ENCODE measurements at places on chromosomes 6 and 20.

GRCh38 chr6:22056398-22056797 lies 240.4 kb downstream of the PRL start:
- DNase-seq, result no peak

DNA sequence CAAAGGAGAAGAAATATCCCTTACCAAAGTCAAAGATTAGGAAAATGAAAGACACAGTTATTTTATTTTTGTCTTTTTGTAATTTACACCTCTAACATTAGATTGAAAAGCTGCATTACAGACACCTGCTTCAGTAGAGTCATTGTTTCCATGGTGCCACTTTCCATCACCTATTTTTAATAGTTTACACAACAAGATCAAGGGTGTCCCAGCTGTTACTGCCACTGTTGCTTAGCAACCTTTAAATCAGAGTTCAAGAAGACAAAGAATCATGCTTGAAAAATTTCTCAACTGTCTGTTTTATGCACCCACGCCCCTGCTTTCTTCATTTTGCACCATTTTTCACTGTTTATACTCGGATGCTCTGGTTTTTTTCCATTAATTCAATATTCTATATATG lies 668.2 kb upstream of the GJE1 start:
- DNase-seq, result peak; percentile 75

GRCh38 chr6:117552618-117553017 lies 49.7 kb downstream of the GOPC start:
- peak; percentile 51 for DNase-seq

DNA sequence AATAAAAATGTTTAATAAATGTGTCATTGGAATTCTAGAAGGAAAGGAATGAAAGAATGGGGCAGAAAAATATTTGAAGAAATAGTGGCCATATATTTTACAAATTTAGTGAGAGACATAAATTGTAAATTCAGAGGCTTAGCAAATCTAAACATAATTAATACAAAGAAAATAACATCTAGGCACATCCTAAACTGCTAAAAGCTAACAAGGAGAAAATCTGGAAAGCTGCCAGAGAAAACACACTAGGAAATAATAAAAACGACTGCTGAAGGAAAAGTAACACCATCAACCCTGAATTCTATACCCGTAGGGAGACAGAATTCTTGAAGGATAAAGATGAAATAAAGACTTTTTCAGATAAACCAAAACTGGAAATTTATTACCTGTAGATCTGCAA lies 23.8 kb downstream of the CYB5R4 start:
- DNase-seq, result no peak

- DNase-seq, result no peak
These were observed 6.1 kb downstream of the SIRPG start for GRCh38 chr20:1651268-1652058.

GRCh38 chr6:113636357-113636824 lies 220.8 kb upstream of the MARCKS start:
- peak; percentile 76 for DNase-seq

DNA sequence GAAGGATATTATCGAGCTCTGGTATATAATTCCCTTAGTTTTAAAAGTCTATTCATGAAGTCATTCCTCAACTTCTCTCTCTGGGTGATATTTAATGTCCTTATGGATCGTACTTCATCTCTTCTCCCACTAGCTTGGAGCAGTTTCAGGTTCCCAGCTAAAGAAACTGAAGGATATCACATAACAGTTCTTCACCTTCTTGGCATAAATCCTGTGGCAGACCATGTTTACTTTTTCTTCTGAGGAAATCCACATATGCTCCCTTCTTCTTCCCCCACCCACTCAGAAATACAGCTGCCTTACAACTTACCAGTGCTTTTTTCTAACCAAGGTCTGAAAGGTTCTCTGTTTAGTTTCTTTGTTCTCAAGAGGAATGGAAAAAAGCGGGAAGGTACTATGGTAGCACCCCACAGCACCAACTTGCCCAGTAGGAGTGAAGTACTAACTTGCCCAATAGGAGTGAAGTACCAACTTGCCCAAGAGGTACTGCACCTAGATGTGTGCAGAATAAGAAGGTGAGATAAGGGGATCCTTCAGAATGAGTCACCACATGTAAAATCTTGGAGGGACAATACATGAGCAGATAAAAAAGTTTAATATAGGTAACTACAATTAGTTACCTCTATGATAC lies 53.1 kb downstream of the TSPYL4 start:
- DNase-seq, result peak; percentile 76

DNA sequence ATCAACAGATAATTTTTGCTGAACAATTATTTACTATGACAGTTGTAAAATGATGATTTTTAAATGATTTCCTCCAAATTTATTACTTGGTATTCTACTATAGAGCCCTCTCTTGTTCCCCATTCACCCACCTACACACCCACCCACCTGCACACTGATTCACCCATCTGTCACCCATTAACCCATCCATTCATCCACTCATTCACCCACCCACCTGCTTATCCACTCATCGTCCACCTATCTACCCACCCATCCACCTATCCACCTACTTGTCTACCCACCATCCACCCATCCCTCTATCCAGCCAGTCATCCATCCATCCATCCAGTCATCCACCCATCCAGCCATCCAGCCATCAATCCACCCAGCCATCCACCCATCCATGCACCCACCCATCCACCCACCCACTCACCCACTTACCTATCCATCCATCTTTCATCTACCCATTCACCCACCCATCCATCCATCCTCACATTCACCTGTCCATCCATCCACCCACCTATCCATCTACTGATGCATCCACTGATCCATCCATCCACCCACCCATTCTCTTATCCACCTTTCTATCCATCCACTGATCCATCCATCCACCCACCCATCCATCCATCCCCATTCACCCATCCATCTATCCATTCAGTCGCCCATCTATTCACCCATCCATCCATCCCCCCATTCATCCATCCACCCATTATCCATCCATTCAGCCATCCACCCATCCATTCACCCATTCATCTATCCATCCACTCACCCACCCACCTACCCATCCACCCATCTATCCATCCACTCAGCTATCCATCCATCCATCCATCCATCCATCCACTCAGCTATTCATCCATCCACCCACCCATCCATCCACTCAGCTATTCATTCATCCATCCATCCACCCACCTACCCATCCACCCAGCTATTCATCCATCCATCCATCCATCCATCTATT lies 72.0 kb downstream of the SYNJ2 start:
- DNase-seq, result no peak

DNA sequence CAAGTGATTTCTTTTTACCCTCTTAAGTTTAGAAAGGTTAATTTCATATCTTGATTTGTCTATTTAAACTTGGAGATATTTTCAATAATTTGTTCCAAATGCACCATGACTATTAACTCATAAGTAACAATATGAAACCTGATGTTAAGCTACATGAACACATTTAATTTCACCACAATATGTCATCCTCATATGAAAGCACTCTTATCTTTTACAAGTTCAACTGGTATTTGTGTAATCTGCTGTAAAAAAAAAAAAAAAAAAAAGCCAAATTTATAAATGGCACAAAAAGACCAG lies 110.4 kb downstream of the HFE start:
- DNase-seq, result no peak
